CD8-positive, alpha-beta memory T cell (primary cell): ENCODE measurements at places on chromosomes 2 and 18. TPM values are rescaled to one million over a fixed set of nuclear protein-coding genes. Genes with fewer than 3 reads are reported as not detected.

CACNB4 gene
- 0.20 TPM for total RNA-seq

DNA sequence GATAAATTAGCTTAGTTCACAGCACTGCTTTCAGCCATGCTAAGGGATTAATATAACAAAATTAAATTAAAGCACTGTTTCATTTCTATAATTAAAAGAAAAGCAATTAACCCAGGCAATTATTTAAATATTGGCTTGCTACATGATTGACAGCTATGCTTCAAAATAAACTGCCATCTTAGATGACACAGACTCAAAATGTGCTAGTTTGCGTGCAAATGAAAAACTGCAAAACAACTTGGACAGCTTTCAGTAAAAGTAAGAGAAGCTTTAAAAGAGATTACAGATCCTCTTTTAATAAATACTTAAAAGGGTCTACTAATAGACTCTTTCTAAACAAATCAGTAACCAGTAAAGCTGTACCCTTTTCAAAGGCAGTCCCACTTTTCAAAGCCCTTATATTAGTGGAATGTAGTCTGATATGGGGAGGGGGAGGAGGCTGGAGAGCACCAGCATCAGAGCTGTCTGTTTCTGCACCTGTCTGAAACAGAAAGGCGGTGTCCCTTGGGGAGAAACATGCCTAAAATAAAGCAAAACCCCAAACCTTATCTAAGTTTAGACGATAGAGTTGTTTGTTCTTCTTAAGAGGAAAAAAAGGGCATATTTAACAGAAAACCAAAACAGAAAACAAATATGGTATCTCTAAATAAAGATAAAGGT lies 20.8 kb downstream of the EIF2AK3 start:
- DNase-seq = no peak

GRCh38 chr2:161163440-161163839 lies 3.2 kb downstream of the TANK start:
- DNase-seq = no peak

- no peak for DNase-seq
Observed at GRCh38 chr2:70560442-70560841, 6.8 kb upstream of the TGFA start.

KCNG2 gene
- total RNA-seq = not detected

MBP gene
- 59.5 TPM for total RNA-seq

CRYGC gene
- total RNA-seq = not detected

DNA sequence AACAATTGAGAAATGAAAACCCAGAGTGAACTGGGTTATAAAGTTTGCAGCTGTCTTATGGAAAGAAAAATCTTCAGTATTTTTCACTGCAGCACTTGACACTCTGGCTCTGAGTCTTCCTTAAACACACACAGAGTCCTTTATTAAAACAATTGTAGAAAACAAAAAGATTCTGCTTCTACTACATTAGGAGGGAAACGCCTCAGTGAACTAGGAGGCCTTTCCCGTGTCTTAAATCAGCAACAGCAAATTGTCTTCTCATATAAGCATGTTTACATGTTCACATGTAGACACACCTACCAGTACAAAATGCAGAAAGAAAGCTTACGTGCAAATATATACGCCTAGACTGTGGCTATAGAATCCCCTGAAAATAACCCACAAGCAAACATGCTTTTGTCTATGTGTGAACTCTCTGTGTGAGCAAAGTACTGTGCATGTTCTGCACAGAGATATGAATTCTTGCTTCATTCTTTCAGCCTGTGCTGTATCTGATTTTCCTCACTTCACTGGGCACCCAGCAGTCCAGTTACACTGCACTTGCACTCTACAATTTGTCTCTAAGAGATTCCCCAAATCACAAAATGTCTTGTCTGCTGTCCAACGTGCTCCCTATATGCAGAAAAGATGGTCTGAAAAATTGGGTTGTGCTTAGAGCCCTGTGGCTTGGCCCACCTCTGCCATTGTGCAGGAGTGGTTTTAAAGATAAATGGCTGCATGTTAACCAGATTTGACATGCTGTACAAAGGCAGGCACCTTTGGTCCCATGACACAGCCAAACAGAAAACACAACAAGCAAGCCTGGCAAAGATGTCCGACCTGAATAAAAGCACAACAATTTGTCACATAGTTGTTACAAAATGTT lies 24.5 kb downstream of the ZEB2 start:
- no peak for DNase-seq

- DNase-seq = no peak
Observed at GRCh38 chr2:197600306-197600705, 75.1 kb downstream of the RFTN2 start.

DNA sequence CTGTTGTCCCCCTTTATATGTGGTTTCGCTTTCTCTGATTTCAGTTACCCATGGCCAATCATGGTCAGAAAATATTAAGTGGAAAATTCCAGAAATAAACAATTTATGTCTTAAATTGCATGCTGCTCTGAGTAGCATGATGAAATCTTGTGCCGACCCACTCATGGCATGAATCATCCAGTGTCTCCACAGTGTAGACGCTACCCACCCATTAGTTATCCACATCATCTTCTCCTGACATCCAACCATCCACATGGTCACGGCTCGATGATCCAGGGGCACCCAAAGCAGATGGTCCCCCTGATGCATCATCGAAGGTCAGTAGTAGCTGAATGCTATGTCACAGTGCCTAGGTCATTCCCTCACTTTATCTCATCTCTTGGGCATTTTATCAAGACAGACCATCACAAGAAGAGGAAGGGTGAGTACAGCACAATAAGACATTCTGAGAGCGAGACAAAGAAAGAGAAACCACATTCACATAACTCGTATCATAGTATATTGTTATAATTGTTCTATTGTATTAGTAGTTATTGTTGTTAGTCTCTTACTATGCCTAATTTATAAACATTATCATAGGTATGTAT lies 44.1 kb upstream of the ACKR3 start:
- DNase-seq = no peak

GRCh38 chr18:36459203-36459602 lies 161.7 kb downstream of the FHOD3 start:
- DNase-seq = no peak

TBC1D8 gene
- 0.55 TPM for total RNA-seq

DNA sequence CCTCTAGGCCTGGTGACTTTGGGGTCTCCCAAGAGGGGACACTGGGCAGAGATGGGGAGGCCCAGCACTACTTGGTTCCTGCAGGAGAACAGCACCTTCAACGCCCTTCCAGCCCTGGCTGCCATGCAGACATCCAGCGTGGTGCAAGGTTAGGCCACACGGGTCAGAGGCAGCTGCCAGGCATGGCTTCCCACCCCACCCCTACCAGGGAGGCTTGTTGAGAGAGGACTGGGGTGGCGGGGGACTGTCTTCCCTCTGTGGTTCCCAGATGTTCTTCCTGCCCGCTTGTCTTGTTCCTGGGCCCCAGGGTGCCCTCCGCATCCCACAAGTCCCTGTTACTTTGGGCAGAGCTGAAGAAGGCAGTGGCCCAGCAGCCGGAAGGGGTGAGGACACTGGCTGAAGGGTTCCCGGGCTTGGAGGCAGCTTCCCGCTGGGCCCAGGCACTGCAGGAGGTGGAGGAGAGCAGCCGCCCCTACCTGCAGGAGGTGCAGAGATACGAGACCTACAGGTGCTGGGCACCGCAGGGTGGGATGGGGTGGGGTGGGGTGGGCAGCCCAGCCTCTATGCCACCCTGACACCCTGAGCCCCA lies 4.5 kb downstream of the PROM2 start:
- no peak for DNase-seq

ZSWIM2 gene
- total RNA-seq = not detected

DNA sequence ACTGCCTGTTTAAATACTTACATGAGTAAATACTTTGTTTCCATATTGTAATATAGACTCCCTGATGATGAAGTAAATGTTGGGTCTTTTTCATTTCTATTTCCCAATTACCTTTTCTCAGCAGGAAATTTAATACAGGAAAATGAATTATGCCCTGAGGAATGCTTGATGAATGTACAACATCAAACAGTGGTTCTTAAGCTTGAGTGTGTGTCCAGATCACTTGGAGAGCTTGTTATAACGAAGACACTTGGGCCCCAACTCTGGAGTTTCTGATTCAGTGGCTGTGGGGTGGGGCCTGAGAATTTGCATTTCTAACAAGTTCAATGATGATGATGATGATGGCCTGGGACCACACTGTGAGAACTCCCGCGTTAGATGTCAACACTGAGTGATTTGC lies 7.1 kb upstream of the ME2 start:
- no peak for DNase-seq

GRCh38 chr2:217798743-217799562 lies 203.8 kb downstream of the TNS1 start:
- no peak for DNase-seq

DNA sequence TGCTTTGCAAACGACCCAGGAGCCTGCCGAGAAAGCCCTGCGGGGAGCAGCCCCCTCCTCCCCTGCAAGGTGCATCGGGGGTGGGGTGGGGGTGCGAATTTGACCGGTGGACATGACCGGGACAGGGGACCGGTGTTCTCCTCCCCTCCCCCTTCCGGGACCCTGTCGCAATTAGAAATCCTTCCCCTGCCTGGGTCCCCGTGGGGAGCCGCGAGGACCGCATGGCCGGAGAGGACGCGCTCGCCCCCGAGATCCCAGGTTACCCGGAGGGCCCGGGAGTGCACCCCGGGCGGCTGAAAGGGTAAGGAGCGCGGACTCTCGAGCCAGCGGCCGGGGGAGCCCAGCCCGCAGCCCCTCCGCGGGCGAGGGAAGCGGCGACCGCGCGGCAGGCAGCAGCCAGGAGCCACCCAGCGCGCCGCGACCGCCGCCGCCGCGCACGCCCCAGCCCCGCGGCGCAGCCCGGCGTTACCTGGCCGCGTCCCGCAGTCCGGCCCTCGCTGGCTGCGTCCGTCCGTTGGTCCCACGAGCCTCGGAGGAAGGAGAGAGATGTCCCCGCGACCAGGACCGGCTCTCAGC lies 482 bp downstream of the DLGAP1 start:
- DNase-seq = no peak

DNA sequence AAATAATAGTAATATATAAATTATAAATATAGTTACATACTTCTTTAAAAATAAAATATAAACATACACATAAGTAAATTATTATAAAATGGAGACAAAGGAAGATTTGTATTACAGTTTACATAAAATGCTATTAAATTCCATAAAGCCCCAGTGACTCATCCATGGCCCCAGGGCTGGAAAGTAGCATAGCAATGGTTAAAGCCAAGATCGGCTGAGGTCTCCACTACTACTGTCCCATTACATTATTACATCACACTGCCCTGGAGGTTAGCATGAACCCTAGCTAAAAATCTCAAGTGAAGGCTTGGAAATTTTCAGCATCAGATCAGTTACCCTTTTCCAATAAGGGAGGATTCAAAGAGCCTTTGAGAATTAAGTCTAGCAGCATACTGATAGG lies 936.2 kb downstream of the DSC3 start:
- no peak for DNase-seq

FHOD3 gene
- total RNA-seq = not detected

BCS1L gene
- total RNA-seq = 91.7 TPM

- no peak for DNase-seq
Observed at GRCh38 chr2:202185156-202185555, 53.2 kb downstream of the SUMO1 start.

ABCG5 gene
- total RNA-seq = not detected

NOL4 gene
- total RNA-seq = not detected

VIL1 gene
- not detected for total RNA-seq

DTNA gene
- total RNA-seq = not detected

GRCh38 chr2:135916207-135916606 lies 40.0 kb upstream of the MCM6 start:
- no peak for DNase-seq

OXER1 gene
- total RNA-seq = 0.11 TPM

GRCh38 chr2:178397002-178397605 lies 53.9 kb downstream of the PRKRA start:
- DNase-seq = no peak

TPO gene
- total RNA-seq = not detected

DNA sequence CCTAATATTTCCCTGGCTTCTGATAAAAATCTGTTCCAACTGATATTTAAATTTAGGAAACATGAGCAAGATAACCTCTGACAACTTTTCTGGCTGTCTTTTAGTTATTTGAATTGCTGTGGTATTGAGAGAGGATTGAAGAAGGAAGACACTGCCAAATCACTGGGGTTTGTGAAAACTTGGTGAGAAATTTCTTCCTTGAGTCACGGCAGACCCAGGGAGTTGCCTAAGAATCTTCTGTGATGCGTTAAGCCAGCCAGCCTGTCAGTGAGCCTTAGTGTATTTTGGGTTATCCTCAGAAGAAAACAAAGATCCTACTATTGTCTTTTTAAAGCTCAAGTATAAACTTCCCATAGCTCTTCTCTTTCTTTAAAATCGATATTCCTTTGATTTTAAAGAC lies 17.5 kb upstream of the DOK6 start:
- no peak for DNase-seq

CD207 gene
- total RNA-seq = not detected

MYOM1 gene
- 0.84 TPM for total RNA-seq
